ENCODE measurements at places on chromosomes 7 and 10.

GRCh38 chr7:84422790-84423189 lies 228.2 kb upstream of the SEMA3A start:
- DNase-seq: no peak

- DNase-seq: peak; percentile 15
These were observed 457.1 kb downstream of the TYW1 start for GRCh38 chr7:67453580-67454380.

DNA sequence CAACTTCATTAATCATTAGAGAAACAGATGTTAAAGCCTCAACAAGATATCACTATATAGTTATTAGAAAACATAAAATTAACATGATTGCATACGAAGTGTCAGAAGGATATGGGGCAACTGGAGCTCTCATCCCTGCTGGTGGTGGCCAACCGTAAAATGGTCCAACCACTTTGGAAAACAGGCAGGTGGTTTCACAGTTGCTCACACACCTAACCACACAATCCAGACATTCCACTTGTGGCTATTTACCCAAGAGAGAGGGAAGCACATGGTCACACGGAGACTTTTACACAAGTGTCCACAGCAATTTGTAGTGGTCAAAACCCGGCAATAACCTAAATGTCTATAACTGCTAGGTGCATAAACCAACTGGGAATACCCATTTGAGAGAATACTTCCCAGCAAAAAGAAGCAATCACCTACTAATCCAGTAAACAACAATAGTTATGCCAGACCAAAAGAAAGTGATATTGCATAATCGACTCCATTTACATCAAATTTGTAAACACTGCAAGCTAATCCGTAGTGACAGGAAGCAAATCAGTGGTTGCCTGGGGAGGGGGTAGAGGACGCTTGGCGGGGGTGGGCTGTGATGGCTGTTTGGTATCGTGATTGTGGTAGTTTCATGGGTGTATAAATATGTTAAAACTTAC lies 91.8 kb downstream of the LARP4B start:
- DNase-seq: no peak

DNA sequence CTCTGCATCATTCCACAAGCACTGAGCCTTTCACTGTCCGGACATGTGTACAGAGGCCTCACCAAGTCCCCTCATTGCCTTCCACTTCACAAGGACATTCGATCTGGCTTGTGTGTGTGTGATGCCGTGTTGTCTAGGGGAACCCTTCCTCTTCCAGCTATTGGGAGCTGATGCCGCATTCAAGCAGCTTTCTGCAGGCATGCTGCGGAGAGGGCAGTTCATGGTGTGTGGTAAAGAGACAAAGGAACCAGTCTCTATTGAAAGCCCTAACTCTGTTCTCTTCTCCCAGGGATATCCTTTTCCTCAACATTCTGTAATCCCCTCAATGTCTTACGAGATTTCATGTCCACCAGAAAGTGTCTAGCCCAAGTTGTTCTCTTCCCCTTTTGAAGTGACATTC lies 141.6 kb downstream of the ALOX5 start:
- no peak for DNase-seq

GRCh38 chr10:95266674-95267095 lies 24.1 kb downstream of the PDLIM1 start:
- DNase-seq: no peak

- no peak for DNase-seq
These were observed 117.8 kb downstream of the DYNC2I1 start for GRCh38 chr7:158973941-158974785.

DNA sequence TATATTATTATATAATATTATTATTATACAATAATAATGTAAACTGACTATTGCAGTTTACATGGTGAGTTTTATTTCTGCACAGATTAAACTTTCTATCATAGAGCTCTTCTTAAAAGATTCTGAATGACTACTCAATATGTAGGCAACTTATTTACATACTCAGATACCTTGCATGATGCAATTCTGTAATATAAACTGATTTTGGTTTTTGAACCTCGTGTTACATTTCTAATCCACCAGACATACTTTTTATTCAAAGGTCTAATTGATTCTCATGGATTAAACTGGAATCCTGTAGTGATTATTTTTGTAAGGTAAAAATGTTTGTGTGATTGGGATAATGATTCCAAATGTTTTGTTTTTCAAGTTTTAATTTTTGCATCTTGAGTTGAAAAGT lies 19.9 kb downstream of the SLC26A4 start:
- no peak for DNase-seq

- DNase-seq: no peak
These were observed 19.0 kb upstream of the CYP3A43 start for GRCh38 chr7:99808766-99809165.

- DNase-seq: no peak
These were observed 55.3 kb downstream of the ADCYAP1R1 start for GRCh38 chr7:31107106-31108090.

DNA sequence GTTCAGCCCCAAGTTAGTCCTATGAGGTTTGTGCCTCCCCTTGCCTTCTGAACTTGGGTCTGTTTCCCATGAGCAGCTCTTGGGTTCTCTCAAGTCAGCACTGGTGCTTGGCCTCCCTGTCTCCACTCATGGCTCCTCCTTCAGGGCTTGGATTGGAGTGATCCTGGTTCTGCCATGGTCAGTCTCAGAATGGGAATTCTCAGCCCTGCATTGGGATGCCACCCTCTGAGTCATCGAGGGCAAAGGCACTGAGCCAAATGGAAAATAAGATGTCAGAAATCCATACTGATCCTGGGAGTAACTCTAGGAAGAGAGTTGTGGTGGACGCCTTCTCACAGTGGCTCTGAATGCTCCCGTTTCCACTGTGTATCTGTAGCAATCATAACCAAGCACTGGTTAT lies 233.4 kb upstream of the HABP2 start:
- DNase-seq: no peak

DNA sequence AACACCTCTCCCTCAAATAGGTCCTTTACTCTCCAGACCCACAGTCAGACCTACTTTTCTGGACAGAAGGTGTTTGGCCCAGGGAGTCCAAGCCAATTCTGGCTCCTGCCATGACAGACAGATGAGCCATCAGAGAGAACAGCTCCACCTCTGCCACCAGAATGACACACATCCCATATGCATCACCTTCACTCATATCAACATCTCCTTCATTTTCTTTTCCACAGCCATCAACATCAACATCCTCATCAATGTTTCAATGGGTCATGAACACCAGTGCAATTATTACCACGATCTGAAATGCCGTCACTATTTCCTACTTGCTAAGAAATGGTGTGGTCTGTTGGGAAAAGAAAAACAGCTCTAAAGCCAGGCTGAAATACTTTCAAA lies 67.9 kb downstream of the CCDC71L start:
- no peak for DNase-seq

GRCh38 chr7:38195804-38196595 lies 18.0 kb downstream of the STARD3NL start:
- no peak for DNase-seq

DNA sequence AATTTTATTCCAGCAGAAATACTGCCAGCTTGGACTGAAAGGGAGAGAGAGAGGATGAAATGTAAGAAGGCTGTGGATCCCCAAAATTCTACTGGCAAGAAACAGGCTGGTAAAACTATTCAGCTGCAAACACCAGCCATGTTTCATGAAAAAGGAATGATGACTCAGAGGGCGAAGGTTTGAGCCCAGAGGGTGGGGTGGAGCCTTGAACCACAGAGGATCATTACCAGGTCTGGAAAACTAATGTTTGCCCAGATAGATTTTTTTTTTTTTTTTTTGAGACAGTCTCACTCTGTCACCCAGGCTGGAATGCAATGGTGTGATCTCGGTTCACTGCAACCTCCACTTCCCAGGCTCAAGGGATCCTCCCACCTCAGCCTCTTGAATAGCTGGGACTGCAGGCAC lies 41.7 kb upstream of the NRF1 start:
- no peak for DNase-seq

DNA sequence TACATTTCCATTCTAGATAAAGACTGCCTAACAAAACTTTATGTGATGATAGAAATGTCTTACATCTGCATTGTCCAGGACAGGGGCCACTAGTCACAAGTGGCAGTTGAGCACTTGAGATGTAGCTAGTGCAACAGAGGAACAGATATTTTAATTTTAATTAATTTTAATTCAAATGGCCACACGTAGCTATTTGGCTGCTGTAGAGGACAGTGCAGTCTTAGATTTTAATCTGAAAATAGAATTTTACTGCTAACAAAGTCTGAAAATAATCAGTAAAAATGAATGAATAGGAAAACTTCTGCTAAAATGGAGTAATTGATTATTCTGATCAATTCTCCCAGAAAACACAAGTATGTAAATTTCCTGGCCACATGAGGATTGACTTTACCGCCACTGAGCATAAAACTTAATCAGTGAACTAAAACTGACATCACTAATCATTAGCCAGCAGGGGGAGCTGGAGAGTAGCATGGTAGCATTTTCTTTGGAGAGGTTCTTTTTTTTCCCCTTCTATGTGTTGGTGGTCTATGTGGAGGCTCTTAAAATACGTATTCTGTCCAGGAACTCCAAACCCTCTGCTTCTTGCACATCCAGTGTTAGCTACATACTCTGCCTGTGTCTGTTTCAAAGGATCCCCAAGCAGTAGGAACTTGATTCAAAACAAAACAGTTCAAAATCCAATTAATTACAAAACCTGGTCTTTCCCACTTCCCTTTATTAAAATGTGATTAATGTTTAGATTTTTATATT lies 52.1 kb downstream of the TSPAN12 start:
- peak; percentile 67 for DNase-seq

Data from testis (tissue), 5 donors.